Cardiac fibroblast (primary cell): ENCODE measurements at places on chromosomes 2 and 18.
A peak's percentile ranks its signal among the peaks of the same experiment; 100 is the strongest.

GRCh38 chr2:17401096-17401495, 117.1 kb downstream of the RAD51AP2 start:
- DNase-seq, result peak; percentile 0

DNA sequence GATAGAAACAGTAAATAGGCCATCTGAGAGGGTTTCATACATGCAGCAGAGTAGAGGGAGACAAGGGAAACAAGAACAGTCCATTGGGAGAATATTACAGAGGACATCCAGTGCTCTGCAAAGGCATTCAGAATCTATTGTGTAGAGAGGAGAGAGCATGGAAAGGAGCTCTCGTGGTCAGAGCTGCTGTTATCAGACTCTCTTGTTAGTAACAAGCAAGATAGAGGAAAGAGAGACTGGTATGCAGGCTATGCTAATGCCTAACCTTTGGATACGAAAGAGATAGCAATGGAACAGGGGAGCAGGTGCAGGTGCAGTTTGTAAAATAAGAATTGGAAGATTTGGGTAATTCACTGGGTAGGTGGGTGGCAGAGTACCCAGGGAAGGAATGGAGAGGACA, 855.9 kb downstream of the CNTNAP5 start:
- no peak for DNase-seq

GRCh38 chr2:230202430-230203109, 17.2 kb downstream of the SP110 start:
- DNase-seq, result no peak

DNA sequence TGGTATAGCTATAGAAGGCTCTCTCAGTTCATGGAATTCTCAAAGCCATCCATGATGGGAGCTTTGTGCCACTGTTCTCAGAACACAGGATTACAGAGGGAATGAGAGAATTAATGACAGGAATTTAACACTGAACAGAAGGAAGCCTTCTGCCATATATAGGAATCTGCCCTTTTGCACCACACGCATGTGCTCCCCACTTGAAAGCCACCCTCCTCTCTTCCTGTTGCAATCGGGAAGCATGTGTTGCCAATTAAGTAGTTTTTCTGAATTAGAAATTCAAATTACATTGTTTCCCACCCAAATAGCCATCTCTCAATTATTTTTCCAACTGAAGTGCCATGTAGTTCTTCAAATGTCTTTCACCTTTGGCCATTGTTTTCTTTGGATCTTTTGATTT, 71.3 kb downstream of the C1D start:
- no peak for DNase-seq

DNA sequence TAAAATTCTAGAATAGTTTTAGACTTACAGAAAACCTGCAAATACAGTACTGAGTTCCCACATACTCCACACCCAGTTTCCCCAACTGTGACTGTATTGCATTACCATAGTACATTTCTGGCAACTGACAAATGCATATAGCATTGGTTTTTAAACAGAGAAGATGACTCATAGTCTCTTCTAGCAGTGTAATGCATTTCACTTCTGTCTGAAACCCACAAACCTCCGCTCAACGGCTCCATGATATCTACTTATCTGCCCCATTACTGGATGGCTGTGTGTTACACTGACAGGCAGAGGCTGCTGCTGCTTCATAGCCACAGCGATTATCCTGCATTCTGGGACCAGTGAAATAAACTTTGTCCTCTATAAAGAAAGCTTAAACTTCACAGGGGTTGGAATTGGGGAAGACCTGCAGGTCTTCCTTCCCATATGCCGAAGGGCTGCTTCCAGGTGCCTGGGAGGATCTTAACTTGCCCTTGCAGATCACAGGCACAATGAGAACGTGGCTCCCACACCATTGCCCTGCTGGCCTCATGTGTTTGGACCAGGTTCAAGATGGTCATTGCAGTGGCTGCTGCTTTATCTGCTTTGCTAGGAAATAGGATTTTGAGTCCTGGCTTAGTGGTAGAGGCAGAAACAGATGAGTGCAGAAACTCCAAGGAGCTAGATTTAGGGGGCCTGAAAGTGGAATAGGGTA, 742.6 kb upstream of the HS6ST1 start:
- DNase-seq, result peak; percentile 5

- DNase-seq, result peak; percentile 32
Observed at GRCh38 chr2:201403880-201404279, 46.7 kb upstream of the FLACC1 start.
